ENCODE measurements at places on chromosomes 3 and 15.
A peak's percentile ranks its signal among the peaks of the same experiment; 100 is the strongest.

DNA sequence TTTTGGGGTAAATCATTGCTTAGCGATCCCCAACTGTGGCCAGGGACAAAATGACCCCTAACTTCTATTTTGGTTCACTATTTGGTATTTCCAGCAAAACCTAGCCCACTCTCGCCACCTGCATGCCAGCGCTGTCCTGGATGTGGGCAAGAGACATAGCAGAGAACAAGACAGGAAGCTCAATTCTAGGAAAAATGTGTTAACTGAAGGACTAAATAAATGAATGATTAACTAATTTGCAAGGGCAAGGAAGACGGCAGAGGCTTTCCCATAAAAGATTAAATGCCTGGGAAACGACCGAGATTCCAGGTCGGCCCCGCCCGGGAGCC is 408 bp downstream of the NICN1 start:
- no peak for DNase-seq

- peak; percentile 69 for DNase-seq
These were observed 77.8 kb downstream of the RAB11A start for GRCh38 chr15:65947041-65947440.

GRCh38 chr3:13235079-13235478 is 161.8 kb upstream of the IQSEC1 start:
- peak; percentile 40 for DNase-seq

- peak; percentile 46 for DNase-seq
These were observed 68.4 kb upstream of the CHRNB4 start for GRCh38 chr15:78709263-78709882.

- no peak for DNase-seq
These were observed 95.6 kb downstream of the FBLN2 start for GRCh38 chr3:13644341-13645117.

DNA sequence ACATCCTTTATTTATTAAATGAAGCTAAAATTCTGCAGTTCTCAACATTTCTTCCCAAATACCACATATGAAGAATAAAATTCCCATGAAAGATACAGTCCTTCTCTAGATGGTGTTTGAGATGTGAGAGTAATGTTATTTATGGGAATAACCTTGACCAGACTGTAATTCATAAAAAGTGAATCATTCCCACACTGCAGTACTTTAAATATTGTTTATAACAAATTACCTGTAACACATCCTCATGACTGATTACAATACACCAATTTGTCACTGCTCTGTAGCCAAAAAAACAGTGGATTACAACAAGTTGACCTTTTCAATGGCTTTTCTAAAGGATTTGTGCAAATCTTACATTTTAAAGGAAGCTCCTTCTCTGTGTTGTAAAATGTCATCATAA is 651.3 kb downstream of the NSUN3 start:
- no peak for DNase-seq

GRCh38 chr3:167675848-167676247 is 22.1 kb upstream of the WDR49 start:
- no peak for DNase-seq

- no peak for DNase-seq
These were observed 17.2 kb downstream of the DAPK2 start for GRCh38 chr15:64029110-64029509.

DNA sequence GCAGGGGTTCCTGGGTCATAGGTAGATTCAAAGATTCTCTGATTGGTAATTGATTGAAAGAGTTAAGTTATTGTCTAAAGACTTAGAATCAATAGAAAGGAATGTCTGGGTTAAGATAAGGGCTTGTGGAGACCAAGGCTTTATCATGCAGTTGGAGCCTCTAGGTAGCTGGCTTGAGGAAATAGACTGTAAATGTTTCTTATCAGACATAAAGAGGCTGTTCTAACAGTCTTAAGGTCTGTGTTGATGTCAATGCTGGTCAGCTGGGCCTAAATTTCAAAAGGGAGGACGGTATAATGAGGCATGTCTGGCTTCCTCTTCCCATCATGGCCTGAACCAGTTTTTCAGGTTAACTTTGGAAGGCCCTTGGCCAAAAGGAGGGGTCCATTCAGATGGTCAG is 48.9 kb downstream of the GASK1A start:
- DNase-seq = no peak

DNA sequence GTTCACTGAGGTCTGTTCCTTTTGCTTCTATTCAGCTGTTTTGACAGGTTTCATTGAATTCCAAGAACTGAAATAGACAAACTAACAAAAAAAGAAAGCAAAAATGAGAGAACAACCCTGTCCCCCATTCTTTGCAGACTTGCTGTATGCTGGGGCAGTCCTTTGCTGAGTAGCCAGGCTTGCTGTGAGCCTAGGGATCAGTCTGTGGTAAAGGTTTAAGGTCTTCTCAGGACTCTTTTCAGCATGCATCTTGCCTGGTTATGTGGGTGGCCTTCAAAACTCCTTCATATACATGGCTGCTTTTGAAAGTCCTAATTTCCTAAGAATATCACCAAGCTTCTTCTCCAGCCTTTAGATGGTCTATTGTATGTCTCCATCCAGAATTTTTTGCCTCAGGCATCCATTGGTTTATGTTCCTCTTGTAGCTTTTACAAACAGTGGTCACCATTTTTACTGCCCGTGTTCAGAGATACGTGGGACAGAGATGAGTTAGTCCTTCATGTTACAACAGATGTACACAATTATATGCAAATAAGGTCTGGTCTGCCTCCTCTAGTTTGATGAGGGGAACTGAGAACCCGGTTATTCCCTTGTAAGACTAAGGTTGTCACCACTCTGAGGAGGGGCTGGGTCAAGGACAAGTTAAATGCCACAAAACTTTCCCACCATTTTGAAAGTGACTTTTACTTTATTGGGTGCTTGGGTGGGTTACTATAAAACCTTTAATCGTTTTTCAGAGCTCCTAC is 41.4 kb downstream of the SACM1L start:
- DNase-seq = no peak

DNA sequence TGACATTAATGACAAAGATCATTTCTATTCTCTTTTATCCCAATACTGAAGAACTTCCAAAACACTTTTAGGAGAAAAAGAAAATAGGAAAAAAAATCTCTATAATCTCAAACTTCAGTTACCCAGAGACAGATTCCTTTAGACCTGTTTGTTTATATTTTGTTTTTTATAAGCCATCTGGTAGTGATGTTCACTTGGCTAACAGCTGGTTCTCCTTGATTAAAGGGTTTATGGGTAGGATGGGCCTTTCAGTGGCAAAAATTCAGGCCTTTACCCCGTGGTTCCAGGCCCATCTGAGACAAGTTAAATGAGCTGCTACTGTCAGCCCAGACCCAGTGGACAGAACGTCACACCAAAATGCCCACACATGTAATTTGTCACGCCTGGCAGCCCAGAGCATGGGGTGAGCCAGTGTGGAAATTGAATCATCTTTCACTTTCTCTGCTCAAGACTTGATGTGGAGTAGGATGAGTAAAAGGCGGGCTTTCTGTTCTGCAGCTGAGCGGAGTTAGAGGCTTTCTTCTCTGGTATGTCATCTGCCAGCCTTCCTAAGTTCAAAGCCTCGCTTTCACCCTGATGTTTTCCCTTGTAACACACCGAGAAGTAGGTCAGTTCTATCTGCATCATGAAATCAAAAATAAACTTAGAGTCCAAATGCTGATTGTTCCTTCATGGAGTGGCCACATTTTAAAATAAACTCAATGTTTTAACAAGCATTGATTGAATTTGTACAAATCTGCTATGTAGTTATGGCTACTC is 62.5 kb upstream of the SKOR1 start:
- no peak for DNase-seq

GRCh38 chr3:109532257-109533216 is 195.2 kb upstream of the DPPA4 start:
- peak; percentile 46 for DNase-seq

GRCh38 chr3:124363476-124363875 is 366.8 kb upstream of the UMPS start:
- no peak for DNase-seq

- peak; percentile 100 for DNase-seq
These were observed 27.0 kb downstream of the HMCES start for GRCh38 chr3:129305592-129306091.

DNA sequence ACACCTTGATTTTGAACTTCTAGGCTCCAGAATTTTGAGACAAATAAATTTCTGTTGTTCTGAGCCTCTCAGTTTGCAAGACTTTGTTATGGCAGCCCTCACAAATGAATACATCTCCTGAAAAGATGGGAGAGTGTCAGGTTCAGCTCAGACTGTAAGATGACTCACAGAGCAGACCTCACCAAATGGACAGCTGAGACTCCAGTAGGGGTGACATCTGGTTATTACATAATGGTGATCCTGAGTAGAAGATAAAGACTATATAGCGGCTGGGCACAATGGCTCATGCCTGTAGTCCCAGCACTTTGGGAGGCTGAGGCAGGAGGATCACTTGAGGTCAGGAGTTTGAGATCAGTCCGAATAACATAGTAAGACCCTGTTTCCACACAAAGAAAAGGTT is 26.2 kb upstream of the MTMR14 start:
- DNase-seq = no peak

GRCh38 chr3:182738583-182739411 is 54.5 kb upstream of the ATP11B start:
- DNase-seq = no peak

DNA sequence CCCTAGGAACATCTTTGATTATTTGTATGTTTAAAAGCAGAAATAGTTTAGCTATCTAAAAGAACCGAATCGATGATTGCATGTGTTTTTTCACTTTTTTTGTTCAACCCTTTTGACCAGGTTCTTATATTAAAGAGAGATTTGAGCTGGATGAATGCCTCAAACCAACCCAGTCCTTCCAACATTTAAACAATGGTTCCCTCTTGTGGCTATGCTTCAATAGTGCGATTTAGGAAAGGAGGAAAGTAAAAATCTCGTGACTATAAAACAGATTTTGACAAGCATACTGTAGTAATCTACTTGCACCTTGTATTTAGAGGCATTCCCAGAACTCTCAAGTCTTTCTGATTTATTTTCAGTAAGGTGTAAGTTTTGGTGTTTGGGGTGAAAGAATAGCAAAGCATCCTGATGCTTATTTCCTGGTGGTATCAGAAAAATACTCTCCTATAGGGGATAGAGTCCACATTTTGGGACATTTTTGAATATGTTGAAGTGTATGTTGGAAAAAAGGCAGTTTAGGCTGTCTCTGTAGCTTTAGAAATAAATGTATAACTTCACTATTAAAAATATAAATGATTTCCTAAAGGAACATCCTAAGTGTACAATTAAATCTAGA is 159.6 kb upstream of the KCNH8 start:
- peak; percentile 33 for DNase-seq

DNA sequence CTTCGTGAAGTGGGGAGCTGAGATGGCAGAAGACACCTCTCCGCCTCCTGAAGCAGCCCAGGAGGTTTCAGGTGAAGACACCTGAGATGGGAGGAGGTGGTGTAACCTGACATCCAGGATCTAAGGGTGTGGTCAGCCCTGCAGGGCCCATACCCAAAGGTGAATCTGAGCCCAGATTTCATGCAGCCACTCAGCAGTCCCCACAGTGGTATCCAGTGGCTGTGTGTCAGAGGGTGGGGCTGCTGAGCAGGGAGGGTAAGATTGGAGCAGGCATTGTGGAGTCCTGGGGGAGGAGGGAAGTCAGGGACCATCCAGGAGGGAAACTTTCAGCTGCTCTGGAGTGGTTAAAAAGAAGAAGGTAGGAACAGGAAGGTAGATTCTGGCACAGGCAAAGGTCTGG is 46.0 kb upstream of the SMAD6 start:
- no peak for DNase-seq

Data from COR-L47 (cell line).